ENCODE measurements at places on chromosomes 12 and 14.

DNA sequence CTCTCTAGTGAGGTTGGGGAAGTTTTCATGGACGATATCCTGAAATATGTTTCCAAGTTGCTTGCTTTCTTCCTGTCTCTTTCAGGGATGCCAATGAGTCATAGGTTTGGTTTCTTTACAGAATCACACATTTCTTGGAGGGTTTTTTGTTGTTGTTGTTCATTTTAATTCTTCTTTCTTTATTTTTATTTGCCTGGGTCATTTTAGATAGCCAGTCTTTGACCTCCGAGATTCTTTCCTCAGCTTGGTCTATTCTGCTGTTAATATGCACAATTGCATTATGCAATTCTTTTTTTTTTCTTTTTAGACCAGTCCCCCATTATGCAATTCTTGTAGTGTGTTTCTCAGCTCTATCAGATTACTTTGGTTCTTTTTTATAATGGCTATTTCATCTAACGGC, 338.9 kb downstream of the AEBP2 start:
- DNase-seq, result no peak

DNA sequence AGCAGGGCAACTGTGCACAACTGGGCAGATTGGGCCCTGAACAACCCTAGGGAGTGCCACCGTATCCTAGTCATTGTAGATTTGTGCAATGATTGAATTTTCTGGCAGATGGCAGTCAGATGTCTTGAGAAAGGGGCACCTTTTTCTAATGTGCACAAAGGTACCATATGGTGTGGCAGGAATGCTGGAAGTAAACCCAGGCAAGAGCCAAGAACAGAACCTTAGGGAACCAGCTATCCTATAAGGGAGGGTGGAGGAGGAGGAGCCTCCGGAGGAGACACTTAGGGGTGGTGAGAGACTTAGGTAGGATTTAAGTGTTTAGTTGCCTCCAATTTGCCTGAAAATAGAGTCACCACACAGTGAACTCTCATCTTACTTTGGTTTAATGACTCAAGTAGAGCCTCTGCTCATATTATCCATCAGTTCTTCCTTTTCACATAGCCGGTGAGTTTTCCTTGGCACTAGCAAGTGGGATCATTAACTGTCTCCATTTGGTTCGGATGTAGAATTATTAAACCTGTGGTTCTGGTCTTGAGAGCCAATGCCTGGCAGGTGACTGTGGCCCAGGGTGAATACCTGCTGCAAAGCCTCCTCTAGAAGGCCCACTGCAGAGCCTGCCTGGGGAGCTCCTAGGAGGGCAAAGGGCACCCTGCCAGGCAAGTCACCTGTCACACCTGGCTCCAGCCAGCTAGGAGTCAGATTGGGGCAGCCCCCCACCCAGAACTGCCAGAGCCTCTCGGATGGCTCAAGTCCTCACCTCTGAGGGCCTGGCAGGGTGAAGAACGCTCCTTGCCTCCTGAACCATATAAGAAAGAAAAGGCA, 184.4 kb upstream of the HIF1A start:
- DNase-seq, result no peak

- no peak for DNase-seq
These were observed 19.9 kb downstream of the TMEM233 start for GRCh38 chr12:119613319-119613936.

DNA sequence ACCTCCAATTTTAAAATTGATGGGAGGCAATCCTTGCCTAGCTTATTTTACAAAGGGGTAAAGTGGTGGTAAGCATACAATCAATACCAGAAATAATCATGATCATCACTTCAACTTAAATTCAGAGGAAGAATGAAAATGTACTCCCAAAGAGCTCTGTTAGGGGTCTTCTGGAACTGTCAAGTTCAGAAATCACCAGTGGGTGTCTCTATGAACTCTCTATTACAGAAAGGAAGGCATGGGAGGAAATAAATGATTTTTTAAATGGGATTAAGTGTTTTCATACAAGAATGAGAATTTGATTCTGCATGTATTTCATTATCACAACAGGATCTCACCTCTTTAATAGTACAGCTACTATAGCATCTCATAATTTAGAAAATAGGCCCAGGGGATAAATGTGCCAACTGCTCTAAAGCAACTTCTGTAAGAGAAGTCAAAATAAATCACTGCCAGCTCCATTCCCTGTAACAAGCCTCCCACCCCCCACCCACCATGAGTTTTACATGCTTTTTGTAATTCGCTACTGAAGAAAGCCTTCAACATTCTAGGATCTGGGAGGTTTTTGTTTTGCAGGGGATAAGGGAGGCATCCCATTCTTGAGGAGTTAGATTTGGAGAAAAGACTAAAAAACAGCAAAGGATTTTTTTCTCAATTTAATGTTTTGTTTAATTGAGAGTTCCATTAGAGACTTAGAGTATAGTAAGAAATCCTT, 9.7 kb downstream of the DCP1B start:
- DNase-seq, result no peak

- no peak for DNase-seq
These were observed 11.3 kb downstream of the MEG3 start for GRCh38 chr14:100836941-100837804.

- no peak for DNase-seq
These were observed 321.1 kb downstream of the NOVA1 start for GRCh38 chr14:26276757-26277156.

DNA sequence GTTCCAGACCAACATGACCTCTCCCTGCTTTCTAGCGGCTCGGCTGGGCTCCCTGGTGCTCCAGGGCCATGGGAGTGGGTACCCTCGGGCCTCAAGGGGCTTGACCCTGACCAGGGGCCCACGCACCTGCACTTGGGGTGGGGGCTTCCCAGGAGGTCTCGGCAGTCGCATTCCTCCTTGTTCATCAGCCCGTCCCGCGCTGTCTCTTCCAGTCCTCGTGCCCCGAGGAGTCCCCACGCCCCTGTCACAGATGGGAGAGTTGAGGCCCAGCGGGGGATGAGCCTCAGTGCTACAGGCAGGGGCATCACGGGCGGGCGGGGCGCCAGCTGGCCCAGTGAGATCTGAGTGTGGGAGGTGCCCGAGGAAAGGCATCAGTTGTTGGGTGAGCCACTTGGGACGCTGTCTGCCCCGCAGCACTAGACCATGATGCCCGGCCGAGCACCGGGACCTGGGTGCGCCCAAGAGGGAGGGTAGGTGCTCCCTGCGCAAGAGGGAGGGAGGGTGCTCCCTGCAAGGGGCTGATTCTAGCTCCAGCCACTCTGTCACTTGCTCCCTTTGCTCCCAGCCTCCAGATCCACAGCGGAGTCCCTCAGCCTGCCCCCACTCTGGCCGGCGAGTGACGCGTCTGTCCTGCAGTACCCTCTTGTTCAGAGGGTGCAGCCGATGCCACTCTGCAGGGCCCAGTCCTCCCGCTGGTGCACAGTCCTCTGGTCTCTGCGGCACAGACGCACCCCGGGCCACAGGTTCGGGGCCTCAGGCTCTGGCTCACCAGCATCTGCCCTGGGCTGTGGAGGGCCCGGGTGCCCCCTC, 23.8 kb downstream of the MMP17 start:
- no peak for DNase-seq

DNA sequence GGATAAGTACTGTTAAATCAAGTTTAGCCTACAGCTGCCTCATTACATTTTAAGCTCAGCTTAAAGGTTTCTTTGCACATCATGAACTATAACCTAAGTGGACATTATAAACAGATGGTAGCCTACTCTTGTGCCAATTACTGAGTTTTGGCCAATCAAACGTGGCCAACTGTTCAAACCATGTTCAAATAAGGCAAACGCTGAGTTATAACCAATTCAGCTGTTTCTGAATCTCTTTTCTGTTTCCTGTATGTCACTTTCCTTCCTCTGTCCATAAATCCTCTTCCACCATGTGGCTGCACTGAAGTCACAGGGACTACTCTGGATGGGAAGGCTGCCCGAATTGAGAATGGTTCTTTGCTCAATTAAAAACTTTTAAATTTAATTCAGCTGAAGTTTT, 98.4 kb downstream of the BCAT1 start:
- no peak for DNase-seq

DNA sequence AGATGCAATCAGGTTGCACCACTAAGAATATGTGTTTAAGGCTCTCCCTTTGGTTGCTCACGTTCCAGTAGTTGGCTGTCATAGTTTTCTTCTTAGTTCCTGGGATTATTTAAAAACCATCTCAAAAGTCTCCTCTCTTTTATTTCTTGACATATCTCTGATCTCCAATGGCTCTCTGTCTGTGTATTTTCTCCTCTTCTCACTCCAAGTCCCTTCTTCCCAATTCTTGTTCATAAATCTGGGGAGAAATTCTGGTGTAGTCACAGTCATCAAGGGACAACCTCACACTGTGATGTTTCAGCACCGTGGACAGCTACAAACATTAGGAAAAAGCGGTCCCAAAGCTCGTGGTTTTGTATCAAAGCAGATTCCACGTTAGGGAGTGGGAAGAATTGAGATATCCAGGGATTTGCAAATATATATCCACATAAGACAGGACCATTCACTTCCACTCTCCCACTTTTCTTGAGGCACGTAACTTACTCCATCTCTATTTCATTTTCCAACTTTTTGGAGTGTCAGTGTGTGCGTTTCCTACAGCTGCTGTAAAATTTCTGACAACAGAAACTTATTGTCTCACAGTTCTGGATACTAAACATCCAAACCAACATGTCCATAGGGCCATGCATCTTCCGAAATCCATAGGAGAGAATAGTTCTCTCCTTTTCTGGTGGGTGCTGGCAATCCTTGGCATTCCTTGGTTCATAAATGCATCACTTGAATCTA, 80.6 kb upstream of the TMEM233 start:
- no peak for DNase-seq

GRCh38 chr14:73243341-73243740, 6.0 kb downstream of the PAPLN start:
- no peak for DNase-seq

DNA sequence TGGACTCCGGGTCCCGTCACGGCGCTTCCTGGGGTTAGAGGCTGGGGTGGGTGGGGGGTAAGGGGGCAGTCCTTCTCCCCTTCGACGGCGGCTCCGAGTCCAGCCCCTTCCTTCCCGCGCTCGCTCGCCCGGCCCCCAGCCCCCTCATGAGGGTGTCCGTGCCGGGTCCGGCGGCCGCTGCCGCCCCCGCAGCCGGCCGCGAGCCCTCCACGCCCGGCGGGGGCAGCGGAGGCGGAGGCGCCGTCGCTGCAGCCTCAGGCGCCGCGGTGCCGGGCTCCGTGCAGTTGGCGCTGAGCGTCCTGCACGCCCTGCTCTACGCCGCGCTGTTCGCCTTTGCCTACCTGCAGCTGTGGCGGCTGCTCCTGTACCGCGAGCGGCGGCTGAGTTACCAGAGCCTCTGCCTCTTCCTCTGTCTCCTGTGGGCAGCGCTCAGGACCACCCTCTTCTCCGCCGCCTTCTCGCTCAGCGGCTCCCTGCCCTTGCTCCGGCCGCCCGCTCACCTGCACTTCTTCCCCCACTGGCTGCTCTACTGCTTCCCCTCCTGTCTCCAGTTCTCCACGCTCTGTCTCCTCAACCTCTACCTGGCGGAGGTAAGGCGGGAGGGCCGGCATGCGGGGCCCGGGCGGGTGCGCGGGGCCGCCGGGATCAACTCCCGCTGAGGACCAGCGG, 500 bp downstream of the GPR137C start:
- peak; percentile 24 for DNase-seq

- no peak for DNase-seq
These were observed 1.2 kb upstream of the TRIM9 start for GRCh38 chr14:51095854-51096823.

DNA sequence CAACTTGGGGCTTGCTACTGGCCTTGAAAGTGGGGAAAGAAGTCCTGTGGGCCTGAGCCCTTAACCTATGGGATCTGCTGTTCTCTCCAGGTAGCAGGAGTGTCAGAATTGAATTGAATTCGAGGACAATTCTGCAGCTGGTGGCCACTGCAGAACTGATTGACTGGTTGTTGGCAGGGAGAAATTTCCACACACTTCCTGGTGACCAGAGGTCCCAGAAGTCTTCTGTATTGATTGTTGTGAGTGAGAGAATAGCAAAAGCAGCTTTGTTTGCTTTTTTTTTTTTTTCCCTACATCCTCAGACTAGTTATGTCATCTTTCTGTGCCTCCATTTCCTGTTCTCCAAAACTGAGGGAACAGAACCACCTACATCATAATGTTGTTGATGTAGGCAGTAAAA, 64.1 kb downstream of the PRICKLE1 start:
- DNase-seq, result no peak

GRCh38 chr14:58772116-58772515, 134.4 kb downstream of the DACT1 start:
- no peak for DNase-seq

GRCh38 chr12:9731393-9731792, 1.5 kb downstream of the CLECL1 start:
- DNase-seq, result no peak

DNA sequence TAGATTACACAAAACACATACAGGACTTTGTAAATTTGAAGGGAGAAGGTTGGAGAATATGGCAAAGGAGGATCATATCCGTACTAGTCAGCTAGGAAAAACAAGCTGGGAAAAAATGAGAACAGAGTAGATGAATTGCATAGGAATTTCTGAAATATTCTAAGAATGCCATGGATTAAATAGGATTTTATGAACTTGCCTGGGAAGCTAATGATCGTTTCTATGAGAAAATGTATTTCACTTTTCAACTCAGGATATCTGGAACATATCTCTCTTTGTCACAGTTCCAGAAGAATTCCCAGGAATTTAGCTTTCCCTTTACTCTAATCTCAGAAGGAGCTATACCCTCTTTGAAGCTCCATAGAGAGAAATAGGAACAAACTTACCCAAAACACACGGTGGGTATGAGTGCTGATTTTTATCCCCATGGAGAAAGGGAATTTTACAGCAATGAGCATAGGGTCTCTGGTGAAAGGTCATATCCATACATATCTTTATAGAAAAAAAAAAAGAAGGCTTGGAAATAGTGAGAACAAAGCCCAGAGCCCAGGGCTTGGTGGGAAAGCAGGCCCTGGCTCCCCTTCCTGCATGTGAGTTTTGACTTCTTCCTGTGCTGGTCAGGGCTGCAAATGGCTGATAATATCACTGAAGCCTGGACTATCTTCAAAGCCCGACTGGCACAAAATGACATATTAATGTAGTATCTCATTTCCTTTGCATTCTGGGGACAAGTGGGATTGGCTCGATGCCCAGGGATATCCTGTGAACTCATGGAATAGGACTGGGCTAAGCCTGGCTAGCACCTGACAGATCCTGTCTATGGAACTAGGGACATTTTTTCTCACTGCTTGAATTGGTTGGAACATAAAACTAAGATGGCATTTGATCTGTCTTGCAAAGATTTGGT, 136.3 kb downstream of the AEBP2 start:
- DNase-seq, result no peak
